Hematopoietic multipotent progenitor cell (in vitro differentiated cells): ENCODE measurements at places on chromosomes 3 and 15. TPM values are rescaled to one million over a fixed set of nuclear protein-coding genes. Genes with fewer than 3 reads are reported as not detected.

GRCh38 chr15:91821458-91821857, 32.0 kb upstream of the SLCO3A1 start:
- no peak for DNase-seq

DNA sequence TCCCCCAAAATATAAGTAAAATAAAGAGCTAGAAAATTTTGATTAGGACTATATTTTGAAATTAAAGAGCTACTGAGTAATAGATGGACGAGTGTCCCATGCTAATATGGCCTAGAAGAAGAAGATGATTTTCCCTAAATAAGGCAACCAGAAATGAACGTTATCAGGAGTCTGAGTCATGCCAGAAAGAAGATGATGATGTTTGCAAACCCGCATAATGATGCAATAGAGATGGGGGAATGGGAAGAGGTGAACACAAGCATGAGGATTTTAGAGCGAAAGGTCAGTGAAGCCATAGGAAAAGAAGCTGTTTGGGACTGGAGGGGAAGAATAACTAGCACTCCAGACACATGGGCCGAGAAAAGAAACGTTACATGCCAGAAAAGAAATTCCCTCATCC, 71.7 kb downstream of the FGF12 start:
- DNase-seq = no peak

- peak; percentile 54 for DNase-seq
Measured at GRCh38 chr3:51434746-51435327, 43.8 kb downstream of the RBM15B start.

- peak; percentile 44 for DNase-seq
Measured at GRCh38 chr3:113136071-113136470, 75.3 kb upstream of the BOC start.

DNA sequence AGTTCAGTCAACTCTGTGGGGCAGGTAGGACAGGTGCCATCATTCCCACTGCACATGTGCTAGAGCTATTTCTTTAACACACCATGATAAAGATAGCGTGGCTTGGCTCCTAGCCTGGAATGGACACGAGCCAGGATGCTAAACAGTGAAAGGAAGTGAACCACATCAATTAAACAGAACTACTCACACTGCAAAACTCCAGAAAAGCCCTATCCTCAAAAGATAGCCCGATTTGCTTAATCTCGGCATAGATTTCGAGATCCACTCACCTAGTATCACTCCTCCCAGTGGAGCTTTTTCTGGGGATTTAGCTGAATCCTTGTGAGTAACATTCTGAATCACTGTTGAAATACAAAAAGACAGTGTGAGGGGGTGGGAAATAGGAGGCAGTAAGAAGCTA, 118.0 kb downstream of the ABI3BP start:
- peak; percentile 48 for DNase-seq

DNA sequence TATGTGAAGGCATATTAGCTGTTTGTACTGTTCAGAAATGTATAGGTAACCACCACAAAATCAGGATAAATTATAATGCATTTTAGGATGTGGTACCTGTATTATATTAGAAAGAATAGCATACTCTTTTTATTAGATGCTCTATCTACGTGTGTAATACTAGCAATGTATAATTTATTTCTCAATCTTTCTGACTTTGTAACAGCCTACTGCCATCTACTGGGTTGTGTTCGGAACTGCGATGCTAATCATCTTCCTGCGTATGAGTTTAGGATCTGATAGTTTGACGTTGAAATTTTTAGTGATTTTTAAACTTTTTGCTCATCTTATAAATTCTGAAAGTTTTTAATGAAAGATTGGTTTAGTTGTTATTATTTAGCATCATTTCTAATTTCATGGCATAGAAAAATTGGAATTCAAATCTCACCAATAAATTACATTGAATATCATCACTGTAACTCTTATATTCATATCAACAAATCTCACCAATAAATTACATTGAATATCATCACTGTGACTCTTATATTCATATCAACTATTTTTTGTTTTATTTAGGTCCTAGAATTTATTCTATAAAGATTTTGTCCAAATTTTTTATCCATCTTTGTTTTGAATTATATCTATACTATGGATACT, 322.7 kb upstream of the ZNF717 start:
- DNase-seq = no peak

Gene GHSR
- total RNA-seq = not detected

Gene RARB
- total RNA-seq = under 0.01 TPM

Gene SCAMP5
- total RNA-seq = 4.8 TPM

Gene SLC24A5
- total RNA-seq = not detected

DNA sequence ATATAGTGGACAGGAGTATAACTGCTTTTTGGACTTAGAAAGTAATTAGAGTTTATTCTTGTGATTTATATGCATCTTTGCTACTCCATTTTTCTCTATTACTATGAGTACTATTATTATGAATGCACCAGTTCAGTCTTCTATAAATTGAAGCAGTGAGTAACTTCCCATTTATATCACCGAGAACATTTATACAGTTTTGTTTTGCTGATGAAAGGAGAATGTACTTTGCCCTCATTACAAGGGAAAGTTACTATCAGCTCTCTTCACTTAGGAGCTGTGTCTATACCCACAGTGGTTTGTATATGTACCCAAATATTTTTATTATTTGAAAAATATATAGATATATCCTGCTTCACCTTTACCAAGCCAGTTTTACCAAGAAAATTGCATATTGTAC, 5.7 kb downstream of the KBTBD12 start:
- DNase-seq = no peak

Gene LHFPL4
- total RNA-seq = not detected

GRCh38 chr3:25091934-25092333, 336.1 kb upstream of the RARB start:
- DNase-seq = no peak

DNA sequence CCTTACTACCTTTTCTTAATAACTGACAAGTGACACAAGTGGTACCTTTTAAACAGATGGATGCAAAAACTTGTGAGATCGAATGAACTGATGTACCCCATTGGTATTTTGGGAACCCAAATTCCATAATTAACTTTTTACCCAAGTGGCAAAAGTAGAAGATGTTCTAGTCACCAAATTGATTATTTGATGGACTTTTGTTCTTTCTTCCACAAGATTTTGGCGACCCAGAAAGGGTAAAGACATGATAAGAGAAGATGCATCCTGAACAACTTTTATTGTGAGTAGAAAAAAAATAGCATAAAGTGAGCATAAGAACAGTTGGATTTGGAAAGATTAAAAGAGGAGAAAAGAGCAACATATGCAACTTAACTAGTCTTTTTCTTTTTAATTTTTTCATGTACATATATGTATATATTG, 159.5 kb downstream of the TIGIT start:
- DNase-seq = no peak

Gene ADGRG7
- not detected for total RNA-seq

- peak; percentile 41 for DNase-seq
Measured at GRCh38 chr3:153210146-153210545, 48.1 kb downstream of the RAP2B start.

DNA sequence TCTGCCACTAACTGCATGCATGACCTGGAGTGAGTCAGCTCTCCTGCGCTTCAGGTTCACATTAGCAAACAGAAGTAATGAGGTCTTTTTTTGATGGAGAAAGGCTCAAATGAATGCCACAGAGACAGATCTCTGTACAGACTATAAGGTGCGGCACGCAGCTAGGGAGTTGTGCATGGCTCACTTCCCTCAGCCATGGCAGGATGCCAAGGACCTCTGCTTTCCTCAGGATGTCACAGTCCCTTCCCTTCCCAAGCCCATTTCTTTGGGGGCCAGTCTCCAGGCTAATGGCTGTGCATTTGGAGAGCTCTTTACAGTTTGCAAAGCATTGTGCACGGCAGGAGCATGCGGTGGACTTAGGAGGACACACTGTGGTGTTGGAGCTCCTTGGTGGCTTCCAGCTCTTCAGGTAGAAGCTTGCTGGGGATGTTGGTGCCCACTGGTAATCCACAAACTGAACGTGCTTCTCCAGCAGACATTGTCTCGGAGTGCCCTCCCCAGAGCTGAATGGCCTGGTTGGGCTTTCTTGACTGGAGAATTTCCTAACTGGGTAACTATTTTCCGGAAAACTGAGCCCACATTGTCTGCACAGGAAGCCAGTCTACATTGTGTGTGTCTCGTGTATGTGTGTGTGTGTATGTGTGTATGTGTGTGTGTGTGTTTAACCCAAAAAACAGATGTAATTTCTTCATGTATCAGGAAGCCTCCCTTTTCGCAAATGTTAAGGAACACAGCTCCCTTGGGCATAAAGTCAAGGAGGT, 172.5 kb upstream of the TLE3 start:
- DNase-seq = no peak

GRCh38 chr3:163812006-163812405, 1266.3 kb downstream of the SI start:
- no peak for DNase-seq

- DNase-seq = no peak
Measured at GRCh38 chr3:37764586-37764985, 97.1 kb upstream of the CTDSPL start.

DNA sequence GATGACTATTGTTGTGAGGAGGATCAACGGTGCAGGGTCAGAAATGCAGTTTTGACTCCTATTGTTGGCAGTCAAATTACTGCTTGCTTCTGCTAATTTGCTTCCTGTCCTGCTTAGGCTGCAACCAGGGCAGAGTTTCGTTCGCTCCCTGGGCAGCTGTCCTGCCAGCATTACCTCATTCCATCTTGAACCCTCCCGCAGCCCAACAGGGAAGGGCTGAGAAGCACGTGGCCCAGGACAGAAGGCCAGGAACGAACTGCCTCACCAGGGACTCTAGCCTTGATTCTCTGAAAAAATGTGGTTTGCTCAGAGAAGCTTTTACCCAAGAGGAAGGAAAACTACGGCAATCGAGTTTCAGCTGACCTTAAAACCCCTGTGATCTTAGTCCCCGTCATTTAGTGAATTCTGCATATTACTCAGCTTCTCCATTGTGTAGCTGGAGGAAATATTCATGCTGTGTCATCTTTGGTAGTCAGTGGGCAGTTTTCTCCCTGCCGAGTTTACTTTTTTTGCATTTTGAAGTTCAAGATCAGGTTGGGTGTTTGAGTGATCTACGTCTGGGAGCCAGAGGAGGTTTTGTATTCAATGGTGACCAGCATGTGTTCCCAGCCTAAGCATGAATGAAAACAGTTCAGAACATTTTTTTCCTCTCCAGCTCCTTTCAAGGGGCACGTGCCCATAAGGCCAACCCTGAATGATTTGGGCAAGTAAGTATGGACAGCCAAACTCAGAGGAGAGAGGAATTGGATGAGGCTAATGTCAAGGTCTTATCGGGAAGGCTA, 23.0 kb downstream of the TLNRD1 start:
- DNase-seq = no peak

DNA sequence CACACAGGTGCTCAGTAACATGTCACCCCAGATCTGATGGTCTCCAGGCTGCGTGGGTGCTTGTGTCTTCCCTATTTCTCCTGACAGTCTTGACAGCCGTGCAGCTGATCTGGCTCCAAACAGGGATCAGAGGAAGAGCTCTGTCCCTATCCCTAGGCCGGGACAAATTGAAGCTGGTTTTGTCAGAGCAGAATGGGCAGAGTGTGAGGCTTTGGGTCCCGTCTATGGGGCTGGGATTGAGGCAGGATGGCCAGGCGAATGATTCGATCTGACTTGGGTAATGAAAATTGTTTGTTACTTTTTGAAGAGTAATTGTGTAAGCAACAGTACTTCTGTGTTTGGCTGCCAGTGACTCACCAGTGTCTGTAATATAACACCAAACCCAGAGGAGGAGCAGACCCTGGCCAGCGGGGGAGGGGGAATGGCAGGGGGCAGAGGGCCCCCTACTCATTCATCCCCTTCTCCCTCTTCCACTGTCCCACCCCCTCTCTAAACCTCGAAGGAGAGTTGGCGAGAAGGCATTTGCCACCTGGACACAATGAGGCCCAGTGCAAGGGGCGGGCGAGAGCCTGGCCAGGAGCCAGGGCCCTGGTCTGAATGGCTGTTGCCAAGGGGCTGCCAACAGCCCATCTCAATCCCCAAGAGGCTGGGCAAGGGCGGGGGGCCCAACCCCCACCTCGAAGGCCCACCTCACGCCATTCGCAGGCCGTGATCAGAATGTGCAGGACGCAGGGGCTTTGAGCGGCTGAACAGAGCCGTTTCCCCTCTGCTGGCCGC, 4.9 kb upstream of the MAGEF1 start:
- no peak for DNase-seq

DNA sequence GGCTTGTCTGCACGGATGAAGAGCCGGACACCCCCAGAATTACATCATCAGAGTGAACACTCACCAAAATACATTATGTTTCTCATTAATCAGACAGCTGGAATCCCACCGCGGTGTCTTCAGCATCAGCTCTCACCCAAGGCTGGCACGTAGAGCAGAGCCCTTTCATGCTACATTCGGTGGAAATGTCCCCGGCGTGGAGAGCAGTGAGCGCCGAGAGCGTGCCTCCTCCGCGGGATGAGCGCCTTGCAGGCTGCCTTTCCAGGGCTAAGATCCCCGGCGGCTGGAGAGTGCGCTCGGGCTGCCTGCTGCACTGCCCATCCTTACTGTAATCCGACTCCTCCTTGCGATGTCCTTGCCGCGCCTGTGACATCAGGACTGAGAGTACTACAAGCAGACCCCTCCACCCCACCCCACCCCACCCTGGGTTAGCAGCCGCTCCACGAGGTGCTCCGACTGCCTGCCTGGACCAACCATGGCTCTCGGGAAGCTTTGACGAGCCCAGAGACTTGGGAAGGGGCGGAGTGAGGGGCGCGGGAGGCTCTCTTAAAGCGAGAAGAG, at the start of gene ZNF385D:
ZNF385D (minus strand) TSS at position 380 of the 561 bp plus-strand sequence; CDS start at position 86, 294 bp downstream.
- DNase-seq = no peak

DNA sequence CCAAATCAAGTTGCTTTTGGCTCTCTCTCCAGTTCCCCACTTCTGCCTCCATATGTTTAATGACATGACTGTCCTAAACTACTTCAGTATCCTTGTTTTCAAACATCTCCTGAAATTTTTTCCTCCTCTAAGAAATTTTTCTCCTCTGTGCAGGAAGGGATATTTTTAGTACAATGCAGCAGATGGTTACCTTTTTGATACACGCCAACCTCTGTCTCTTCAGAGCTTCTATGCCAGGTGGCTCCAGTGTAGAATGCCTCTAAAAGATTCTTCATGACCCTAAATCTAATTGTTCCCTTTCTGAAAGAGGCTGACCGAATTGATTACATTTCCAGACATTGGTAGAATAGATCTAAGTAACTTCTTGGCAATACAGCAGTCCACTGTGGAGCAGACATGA, 33.7 kb downstream of the TMOD3 start:
- no peak for DNase-seq

DNA sequence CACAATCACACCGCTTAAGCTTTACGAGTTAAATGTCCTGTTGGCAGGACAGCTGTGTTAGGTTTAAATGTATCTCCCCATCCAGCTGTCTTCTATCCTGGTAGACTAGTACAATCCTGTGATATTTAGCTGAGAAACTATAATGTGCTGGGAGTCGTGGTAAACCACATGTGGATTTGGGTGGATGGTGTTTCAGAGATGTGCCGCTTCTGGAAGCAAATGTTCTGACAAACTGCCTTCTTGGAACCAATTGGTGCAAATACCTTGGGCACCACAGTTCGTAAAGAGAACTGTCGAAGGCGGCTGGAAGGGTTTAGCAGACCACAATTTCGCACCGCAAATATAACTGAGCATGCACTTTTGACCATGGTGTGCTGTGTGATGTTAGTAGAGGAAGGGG, 15.0 kb downstream of the SCG5 start:
- no peak for DNase-seq
